Activated CD8-positive, alpha-beta T cell treated with anti-CD3 and anti-CD28 coated beads for 36 hours (primary cell): ENCODE measurements at places on chromosomes 4 and X. TPM values are rescaled to one million over a fixed set of nuclear protein-coding genes. Genes with fewer than 3 reads are reported as not detected.
A peak's percentile ranks its signal among the peaks of the same experiment; 100 is the strongest.

The ASB12 gene
- total RNA-seq = not detected

GRCh38 chr4:186013419-186014186, 55.4 kb upstream of the TLR3 start:
- DNase-seq = no peak

The PPBP gene
- total RNA-seq = not detected

DNA sequence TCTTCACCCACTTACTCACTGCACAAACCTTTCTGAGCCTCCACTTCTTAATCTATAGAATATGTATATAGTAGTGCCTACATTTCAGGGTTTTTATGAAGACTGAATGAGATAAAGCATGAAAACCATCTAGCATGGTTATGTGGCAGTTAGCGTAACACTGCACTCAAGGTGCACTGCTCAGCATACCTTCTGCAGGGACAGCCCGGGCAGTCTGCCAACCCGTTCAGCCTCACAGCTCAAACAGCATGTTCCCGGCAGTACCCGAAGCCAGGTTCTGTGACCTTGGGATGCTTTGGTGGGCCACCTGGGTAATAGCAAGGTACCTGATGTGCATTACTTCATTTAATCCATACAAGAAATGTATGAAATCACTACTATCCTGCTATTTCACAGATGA, 81.4 kb downstream of the DOCK11 start:
- DNase-seq = no peak

- peak; percentile 14 for DNase-seq
These were observed at the start of gene SMIM10L2A for GRCh38 chrX:135421932-135422809. Gene SMIM10L2A, plus strand, starts transcription at chrX:135421944. Its CDS starts 188 bp downstream, at chrX:135422132.

- peak; percentile 28 for DNase-seq
These were observed 30.0 kb downstream of the BBS12 start for GRCh38 chr4:122762520-122762919.

- DNase-seq = no peak
These were observed 311.3 kb upstream of the EMCN start for GRCh38 chr4:100828986-100829685.

The ZNF718 gene
- 7.4 TPM for total RNA-seq

DNA sequence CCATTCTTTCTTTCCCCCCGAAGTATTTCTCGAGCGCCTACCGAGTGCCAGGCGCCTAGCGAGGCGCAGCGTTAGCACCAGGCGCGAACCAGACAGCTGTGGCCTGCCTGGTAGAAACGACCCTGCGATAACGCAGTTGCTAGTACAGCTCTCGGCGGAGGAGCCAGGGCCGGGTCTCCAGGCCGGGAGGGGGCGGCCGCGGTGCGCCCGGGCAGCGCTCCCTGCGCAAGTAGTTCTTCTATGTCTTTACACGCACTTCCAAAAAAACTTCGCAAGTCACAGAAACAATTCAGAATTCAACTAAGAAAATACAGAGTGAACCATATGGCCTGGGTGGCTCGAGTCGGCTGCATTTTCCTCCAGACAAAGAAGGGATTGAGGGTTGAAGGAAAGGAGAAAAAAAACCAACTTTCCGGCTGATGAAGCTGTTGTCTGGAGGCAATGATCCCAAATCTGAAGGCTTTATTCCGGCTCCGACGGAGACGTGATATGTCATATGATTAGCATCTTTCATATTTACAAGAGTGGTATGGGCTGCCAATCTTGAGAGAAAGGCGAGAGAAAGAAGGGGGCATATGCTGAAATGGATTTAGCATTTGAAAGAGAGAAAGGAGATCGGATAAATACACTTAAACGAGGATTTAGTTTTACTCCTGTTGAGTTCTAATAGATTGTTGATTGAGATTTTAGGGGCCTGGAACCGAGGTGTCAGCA, 7.2 kb upstream of the NEUROG2 start:
- peak; percentile 52 for DNase-seq

DNA sequence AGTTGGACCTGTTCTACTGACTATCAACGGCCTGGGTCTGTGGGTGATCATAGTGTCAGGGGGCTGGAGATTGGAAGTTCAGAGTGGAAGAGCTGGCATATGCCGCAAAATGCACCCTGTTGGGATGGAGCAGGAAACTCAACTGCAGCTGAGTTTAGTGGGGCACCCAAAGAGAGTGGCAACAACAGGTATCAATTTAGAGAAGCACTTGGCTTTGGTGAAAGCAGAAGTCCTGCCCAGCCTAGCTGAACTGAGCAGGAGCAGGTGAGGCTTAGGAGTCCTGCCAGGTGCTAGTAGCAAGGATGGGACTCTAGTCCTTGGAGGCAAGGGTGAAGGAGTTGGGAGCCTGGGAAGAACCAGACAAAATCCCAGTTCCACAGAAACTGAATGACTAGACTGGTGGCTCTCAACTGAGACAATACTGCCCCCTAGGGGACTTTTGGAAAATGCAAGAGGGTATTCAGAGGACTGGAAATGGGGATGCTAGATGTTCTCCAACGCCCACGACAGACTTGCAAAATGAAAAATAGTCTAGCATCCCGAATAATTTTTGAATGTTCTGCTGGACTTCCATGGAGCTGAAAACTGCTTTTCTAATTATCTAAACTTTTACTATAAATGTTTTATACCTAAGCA, 49.4 kb downstream of the RTL9 start:
- peak; percentile 36 for DNase-seq

GRCh38 chr4:87239821-87240220, 19.4 kb upstream of the KLHL8 start:
- DNase-seq = no peak

- no peak for DNase-seq
These were observed 165.4 kb downstream of the PCDH19 start for GRCh38 chrX:100244681-100245080.

DNA sequence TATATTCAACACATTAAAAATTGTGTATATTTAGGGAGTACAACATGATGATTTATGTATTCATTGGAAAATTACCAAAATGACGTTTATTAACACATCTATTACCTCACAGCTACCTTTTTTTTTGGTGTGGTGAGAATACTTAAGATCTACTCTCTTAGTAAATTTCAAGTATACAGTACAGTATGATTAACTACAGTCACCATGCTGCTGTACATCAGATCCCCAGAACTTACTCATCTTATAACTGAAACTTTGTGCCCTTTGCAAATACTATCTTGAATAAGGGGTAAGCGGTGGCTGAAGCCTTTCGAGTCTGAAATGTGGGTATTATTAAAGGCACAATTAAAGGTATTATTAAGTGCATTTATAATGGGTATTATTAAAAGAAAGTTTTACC, 976 bp downstream of the PHKA1 start:
- no peak for DNase-seq

GRCh38 chr4:144801731-144802130, 155.8 kb downstream of the HHIP start:
- DNase-seq = no peak

DNA sequence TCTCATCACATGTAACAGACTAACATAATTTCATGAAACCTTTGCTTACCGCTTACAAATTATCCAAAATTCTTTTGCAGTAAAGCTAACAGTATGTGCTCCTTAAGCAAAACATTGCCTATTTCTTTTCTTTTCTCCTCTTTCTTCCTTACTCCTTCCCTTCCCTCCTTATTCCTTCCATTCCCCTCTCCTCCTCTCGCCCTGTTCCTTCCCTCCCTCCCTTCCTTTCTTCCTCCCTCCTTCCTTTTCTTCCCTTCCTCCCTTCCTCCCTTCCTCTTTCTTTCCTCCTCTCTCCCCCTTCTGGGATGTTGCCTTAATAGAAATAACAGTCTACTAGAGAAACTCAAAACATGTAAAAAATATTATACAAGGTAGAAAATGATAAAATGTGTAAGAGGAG, 246.4 kb downstream of the TENM3 start:
- DNase-seq = no peak

GRCh38 chr4:182105416-182105815, 137.8 kb upstream of the TENM3 start:
- DNase-seq = no peak

- DNase-seq = no peak
These were observed 3.6 kb upstream of the EIF4E start for GRCh38 chr4:98932539-98932938.

- no peak for DNase-seq
These were observed 52.2 kb downstream of the SPARCL1 start for GRCh38 chr4:87476934-87477333.

- DNase-seq = peak; percentile 8
These were observed 20.3 kb upstream of the DYNLT3 start for GRCh38 chrX:37867536-37868153.

The ANTXR2 gene
- total RNA-seq = 3.6 TPM

The ANK2 gene
- 1.7 TPM for total RNA-seq

- no peak for DNase-seq
These were observed 35.3 kb downstream of the ADRA2C start for GRCh38 chr4:3801521-3801920.

The FHDC1 gene
- 0.11 TPM for total RNA-seq

The SCOC gene
- 44.6 TPM for total RNA-seq

GRCh38 chrX:139560221-139560620, 29.7 kb downstream of the F9 start:
- DNase-seq = no peak

DNA sequence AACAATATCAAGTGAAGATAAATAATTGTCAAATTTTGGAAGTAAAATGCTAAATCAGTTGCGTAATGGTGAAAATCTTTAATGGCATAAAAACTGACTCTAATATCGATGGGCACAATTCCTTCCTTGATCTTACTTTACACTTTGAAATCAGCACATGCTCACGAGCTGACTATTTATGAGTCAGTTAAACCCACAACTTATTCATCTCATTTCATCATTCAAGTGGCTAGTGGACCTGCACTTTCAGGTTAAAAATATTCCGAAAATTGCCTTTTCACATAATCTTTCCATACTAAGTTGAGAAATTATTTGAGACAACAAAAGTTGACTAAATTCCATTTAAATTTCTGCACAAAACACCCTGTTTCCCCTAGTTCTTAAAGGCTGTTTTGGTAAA, 582.1 kb upstream of the TENM3 start:
- no peak for DNase-seq

DNA sequence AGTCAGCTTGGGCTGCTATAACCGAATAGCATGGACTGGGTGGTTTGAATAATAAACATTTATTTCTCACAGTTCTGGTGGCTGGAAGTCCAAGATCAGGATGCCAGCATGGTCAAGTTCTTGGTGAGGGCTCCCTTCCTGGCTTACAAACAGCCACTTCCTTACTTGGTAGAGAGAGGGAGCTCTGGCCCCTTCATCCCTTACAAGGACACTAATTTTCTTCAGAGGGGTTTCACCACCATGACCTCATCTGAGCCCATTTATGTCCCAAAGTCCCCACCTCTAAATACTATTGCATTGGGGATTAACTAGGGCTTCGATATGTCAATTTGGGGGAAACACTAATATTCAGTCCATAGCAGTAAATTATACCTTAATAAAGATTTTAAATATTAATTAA, 61.8 kb downstream of the CLNK start:
- DNase-seq = peak; percentile 18

The AFM gene
- total RNA-seq = not detected
